ENCODE measurements at places on chromosomes 3 and 15.
A peak's percentile ranks its signal among the peaks of the same experiment; 100 is the strongest.

- DNase-seq = peak; percentile 48
Observed at GRCh38 chr3:185332026-185332735, 30.8 kb upstream of the MAP3K13 start.

GRCh38 chr3:46865546-46865945 lies 2.3 kb upstream of the MYL3 start:
- no peak for DNase-seq

- no peak for DNase-seq
Observed at GRCh38 chr3:101567528-101568317, 6.1 kb downstream of the TRMT10C start.

GRCh38 chr3:29236146-29236840 lies 44.6 kb upstream of the RBMS3 start:
- no peak for DNase-seq

GRCh38 chr3:81268526-81268925 lies 492.9 kb downstream of the GBE1 start:
- DNase-seq = no peak

DNA sequence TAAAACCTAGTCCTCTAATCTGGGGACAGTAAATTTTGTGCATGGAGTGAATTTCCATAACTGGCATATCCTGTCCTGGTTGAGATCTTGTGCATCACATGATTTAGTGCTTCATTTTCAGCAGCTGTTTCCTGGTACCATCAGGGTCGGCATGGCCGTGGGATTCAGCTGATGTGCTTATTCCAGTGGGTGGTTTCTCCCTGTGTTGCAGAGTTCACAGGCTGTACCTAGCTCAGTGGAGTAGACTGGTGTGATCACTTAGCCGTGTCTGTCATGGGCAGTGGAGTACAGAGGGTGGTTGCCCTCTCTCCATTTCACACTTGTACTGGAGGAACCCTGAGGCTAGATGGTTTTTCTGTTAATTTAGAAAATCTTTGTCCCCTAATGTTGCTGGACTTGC lies 228.5 kb downstream of the PTPRG start:
- DNase-seq = no peak

GRCh38 chr15:63256433-63257274 lies 20.8 kb upstream of the APH1B start:
- no peak for DNase-seq

DNA sequence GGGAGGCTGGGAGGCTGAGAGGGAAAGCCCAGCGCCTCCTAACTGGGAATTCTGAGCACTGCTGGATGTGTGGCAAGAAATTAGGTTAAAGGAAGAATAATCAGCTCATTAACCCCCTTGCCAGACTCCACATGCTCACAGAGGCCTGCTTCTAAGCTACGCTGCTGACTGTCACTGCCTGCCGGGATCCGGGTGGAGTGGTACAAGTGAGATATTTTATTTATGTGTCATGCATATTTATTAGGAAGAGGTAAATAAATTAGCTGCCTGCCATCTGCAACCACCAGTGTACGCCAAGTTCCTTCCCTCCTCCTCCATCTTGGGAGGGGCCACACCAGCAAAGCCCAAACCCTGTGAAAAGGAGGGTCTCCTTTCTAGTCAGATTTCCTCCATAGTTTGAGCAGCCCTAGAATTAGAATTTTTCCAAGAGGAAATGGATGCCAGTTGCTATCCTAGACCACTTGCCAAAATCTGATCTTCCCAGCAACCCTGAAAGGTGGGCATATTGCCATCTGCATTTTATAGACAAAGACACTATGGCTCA lies 43.5 kb upstream of the GRIP2 start:
- DNase-seq = no peak

GRCh38 chr15:49900006-49900902 lies 218.8 kb downstream of the ATP8B4 start:
- no peak for DNase-seq

- DNase-seq = no peak
Observed at GRCh38 chr15:75640483-75641178, 607 bp upstream of the IMP3 start.

GRCh38 chr3:122066331-122067213 lies 11.4 kb downstream of the CD86 start:
- DNase-seq = no peak

DNA sequence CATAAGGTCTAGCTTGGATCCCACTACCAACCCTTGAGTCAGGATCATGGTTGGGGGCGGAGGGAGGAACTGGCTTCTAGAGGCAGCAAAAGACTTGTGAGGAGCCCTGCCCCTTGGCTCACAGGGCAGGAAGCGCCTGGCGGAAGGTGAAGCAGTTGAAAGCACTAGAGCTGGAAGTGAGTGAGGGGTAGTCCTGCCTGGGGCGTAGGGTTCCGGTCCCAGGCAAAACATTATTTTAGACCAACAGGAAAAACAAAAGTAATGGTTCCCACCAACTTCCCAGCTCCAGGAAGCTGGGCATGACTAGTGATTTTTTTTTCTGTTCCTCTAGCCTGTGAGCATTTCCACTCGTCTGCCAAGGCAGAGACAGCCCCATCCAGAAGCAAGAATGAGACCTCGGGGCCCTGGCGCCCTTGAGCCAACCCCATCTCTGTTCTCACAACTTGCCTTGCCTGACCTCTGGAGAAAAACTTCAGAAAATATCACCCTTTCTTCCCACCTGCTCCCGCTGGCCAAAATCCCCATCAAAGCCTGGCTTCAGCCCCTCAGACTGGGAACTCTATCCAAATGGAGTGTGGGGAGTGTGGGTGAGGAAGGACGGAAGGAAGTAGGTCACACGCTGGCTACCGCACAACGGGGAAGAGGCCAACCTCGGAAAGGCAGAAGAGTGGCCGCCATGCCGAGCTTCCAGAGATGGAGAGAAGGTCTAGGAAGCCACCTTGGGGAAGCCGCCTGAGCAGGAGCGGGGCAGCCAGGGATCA lies 57.5 kb downstream of the RBPMS2 start:
- DNase-seq = no peak

- no peak for DNase-seq
Observed at GRCh38 chr15:68054628-68055223, 611 bp downstream of the PIAS1 start.

DNA sequence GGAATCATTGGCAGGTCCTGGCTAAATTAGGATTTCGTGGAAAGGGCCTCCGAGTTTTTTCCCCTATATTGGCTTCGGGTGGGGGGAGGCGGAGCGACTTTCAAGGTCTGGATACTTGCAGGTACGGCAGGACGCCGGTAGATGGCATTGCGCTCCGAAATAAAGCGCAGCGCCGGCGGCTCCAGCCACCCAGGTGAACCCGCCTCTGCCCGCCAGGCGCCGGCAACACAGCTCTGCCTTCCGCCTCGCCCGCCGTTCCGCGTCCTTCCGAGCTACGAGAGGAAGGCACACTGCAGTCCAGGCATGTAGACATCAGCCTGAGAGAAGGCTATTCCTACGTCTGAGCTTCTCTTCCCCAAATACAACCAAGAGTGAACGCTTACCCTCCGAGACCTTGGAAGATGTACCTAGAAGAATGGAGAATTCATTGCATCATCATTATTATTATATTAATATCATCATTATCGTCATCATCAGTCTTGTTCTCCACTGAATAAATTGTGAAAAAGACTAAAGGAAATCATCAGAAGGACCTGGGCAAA lies 514.1 kb downstream of the MECOM start:
- peak; percentile 82 for DNase-seq

DNA sequence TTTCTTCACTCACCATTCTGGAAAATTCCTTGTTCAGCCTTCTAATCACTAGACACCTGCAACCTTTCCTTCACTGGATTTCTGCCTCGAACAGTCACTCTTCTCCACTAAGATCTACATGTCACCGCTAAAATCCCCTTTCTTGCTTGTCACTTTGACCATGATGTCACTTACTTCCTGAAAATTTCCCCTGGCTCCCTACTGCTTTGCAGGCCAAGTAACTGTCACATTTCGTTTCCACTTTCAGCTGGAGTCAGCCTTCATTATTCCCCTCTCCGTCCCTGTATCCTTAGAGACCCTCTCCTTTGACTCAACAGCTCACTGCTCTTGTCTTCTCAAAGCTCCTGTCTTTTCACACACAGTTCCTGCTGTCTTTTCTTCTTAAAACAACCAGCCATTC lies 15.9 kb downstream of the CHL1 start:
- peak; percentile 16 for DNase-seq

DNA sequence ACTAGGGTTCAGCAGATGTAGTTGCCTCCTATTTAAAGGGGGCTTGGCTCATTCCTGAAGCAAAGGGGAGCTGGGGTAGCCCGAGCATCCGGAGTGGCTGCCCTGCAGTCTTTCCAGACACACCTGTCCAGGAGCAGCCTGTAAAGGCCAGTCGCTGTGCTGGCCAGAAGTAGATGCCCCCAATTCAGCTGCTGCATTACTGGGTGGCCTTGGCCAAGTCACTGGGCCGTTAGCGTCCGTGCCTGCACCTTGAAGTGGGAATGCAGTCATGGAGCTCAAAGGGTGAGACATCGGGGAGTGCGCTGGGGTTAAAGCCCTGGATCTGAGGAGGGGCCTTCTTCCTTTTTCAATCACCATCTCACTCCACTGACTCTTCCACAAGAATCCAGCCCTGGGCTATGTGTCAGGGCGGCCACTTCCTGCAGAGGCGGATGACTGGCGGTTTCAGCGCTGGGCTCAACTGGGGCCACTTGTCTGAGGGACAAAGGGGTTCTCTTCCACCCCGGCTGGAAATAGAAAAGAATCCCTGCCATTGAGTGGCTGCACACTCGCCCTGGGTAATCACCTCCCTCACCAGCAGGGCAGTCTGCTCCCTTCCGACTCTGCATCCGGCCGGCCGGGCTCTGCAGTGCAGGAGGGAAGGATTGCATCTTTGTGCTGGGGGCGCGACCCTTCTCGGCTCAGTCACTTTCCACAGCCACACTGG lies 11.8 kb downstream of the ALDH1A3 start:
- no peak for DNase-seq

DNA sequence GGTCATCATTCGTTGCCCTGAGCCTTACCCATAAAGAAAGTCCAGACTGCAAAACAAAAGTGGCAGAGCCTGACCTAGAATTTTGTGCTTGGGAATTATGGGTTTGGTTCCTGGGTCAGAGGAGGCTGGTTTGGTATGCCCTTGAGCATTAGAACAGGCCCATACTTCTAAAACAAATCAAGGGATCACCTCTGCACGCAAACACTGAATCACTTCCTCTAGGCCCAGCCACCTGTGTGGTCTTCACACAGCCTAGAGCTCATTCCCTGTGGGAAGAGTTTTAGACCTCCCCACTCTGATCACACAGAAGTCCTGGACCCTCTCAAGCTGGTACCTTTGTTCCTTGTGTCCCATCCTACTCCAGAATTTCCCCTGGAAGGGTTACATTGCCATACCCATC lies 59.4 kb downstream of the B3GNT5 start:
- no peak for DNase-seq

GRCh38 chr3:149004622-149005021 lies 13.3 kb downstream of the GYG1 start:
- DNase-seq = no peak

- DNase-seq = no peak
Observed at GRCh38 chr3:184571750-184572377, 10.3 kb downstream of the EPHB3 start.

DNA sequence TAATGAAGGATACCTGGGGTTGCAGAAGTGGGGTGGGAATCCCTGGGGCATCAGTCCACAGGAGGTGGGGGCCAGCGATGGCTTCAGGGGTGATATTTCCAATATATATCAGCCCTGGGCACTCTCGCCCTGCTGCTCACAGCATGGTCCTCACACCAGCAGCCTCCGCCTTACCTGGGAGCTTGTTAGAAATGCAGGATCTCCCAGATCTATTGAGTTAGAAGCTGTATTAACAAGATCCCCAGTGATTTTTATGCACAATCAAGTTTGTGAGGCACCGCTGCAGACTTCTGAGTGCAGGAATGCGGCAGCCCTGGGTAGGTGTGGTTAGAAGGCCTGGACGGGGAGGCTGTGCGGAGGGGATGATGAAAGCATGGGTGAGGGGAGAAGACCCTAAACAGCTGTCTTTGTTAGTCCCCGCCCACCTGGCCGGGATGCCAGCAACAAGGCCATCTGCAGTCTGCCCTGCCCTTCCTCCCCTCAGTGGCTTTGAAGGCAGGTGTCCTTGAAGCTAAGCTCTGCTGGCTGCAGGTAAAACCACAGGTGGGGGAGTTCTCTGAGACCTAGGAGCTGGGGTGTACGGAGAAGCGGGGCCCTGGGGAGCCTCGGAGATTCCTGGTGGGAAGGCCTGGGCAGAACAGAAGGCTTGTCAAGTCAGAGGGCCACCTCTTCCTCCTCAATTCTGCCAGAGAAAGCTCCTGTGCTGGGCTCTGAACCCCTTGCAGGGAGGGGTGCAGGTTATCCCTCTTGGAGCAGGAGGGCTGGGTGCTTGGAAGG lies 11.4 kb downstream of the FAM107A start:
- no peak for DNase-seq

DNA sequence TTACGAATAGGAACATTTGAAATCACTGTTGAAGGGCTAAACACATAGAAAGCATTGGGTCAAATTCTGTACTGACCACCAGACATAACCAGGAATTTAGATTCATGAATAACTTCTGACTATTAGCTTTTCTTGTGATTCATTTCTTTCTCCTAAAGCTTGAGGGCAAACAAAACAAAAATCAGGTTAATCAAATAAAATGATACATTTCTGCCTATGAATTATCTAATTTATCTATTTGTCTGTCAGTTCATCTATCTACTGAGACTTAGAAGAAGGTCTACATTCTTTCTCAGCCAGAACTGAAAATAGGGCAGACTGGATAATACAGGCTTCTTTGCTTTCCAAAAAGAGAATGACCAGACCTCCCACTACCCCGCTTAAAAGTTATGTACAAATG lies 65.9 kb upstream of the ST3GAL6 start:
- DNase-seq = no peak

DNA sequence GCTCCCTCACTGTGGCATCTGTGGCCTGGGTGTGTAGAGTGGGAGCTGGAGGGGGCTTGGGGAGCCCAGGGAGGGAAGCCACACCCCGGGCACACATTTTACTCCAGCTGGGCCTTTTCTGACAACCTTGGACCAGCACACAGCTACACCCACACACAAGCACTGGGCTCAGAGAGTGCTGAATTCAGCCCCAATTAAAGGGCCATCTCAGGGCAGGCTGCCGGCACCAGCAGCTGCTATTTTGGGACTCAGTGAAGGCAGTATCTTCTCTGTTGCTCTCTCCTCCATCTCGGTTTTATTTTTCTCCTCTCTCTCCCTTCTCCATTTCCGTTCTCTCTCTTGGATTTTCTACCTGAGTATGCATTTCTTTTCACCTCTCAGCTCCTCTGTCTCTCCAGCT lies 19.1 kb upstream of the TBC1D21 start:
- no peak for DNase-seq

- DNase-seq = no peak
Observed at GRCh38 chr3:123031051-123031450, 3.5 kb upstream of the SEMA5B start.

Measured in GM10248 (cell line).